B cell (primary cell): ENCODE measurements at places on chromosomes 6 and 20. TPM values are rescaled to one million over a fixed set of nuclear protein-coding genes. Genes with fewer than 3 reads are reported as not detected.

SSR1 gene
- polyA plus RNA-seq, result 15.9 and 28.6 TPM in 2 replicates

DYNLT1 gene
- polyA plus RNA-seq, result 62.6 and 95.9 TPM in 2 replicates

PHACTR1 gene
- polyA plus RNA-seq, result 30.2 and 180 TPM in 2 replicates

APCDD1L gene
- not detected in 2 replicates for polyA plus RNA-seq

KHDC1L gene
- polyA plus RNA-seq, result not detected in 2 replicates

DNA sequence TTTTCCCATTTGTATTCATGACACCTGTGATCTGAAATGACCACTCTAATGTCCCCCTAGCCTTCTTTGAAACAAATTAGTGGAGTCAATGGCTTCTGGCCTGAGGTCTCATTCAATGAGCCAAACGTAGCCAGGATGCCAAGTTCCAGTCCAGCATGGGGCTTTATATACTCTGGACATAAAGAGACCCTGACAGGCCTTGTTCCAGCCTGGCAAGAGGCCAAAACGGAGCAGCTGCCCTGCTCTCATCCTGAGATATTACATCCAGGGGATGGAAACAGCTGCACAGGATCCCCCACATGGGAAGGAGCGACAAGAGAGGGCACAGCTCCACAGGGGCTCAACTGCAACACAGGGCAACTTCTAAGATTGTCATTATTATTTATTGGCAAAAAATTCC, 437.8 kb downstream of the CDH26 start:
- no peak for DNase-seq
- H3K4me3 ChIP-seq, result no peak overlapping the region
- H3K4me1 ChIP-seq, result no peaks in the 10 kb centered on the region

DNA sequence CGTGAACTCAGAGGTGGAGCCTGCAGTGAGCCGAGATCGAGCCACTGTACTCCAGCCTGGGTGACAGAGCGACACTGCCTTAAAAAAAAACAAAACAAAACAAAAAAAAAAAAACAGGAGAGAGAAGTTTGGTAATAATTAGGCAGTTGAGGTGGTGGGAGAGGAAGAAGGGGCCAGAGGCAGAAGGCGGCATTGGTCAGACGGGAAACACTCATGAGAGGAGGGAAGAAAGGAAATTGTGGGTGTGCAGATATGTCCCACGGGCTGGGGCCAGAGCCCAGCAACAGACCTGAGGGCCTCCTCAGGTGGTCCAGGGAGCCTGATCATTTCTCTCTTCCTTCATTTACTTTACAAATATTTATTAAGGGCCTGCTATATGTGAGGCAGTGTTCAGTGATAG, 20.0 kb downstream of the SULF2 start:
- H3K27me3 ChIP-seq, result no peaks in the 10 kb centered on the region
- no peak for DNase-seq
- no peak overlapping the region for H3K27ac ChIP-seq
- no peak overlapping the region for H3K4me3 ChIP-seq
- no peaks in the 10 kb centered on the region for H3K4me1 ChIP-seq

GRCh38 chr6:156984178-156984738, 207.1 kb downstream of the ARID1B start:
- peaks cover 62% of the 10 kb centered on the region for H3K4me1 ChIP-seq
- H3K27ac ChIP-seq, result no peak overlapping the region

- H3K27ac ChIP-seq, result no peak overlapping the region
- peak; percentile 27 for DNase-seq
- no peaks in the 10 kb centered on the region for H3K36me3 ChIP-seq
- H3K27me3 ChIP-seq, result peaks cover 25% of the 10 kb centered on the region
- peak overlapping the region; percentile 14 for H3K4me3 ChIP-seq
- peaks cover 21% of the 10 kb centered on the region for H3K4me1 ChIP-seq
Measured at GRCh38 chr6:28543651-28544610, 18.2 kb downstream of the GPX5 start.

DNA sequence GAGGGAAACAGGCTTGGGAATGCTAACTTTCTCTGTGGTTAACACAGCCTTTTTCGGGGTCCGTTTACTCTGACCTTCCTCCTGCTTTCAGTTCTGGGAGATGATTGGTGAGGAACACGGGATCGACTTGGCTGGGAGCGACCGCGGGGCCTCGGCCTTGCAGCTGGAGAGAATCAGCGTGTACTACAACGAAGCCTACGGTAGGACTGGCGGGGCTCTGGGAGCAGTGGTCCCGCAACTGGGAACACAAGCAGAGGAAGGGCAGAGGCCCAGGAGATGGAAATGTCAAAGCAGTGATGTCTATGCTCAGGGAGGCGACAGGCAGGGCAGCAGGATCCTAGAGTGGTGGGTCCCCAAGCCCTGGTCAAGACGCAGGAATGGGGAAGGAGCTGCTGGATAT, 3.5 kb downstream of the TUBB1 start:
- H3K27me3 ChIP-seq, result no peaks in the 10 kb centered on the region
- no peaks in the 10 kb centered on the region for H3K4me1 ChIP-seq
- no peaks in the 10 kb centered on the region for H3K36me3 ChIP-seq
- no peak for DNase-seq
- H3K27ac ChIP-seq, result no peak overlapping the region
- H3K4me3 ChIP-seq, result no peak overlapping the region

GRCh38 chr6:107718341-107718740, 105.8 kb downstream of the SCML4 start:
- DNase-seq, result no peak
- peaks cover 7% of the 10 kb centered on the region for H3K4me1 ChIP-seq
- peaks cover 27% of the 10 kb centered on the region for H3K36me3 ChIP-seq
- H3K27me3 ChIP-seq, result no peaks in the 10 kb centered on the region

GRCh38 chr6:4924661-4925271, 79.1 kb downstream of the RPP40 start:
- H3K4me1 ChIP-seq, result no peaks in the 10 kb centered on the region
- H3K36me3 ChIP-seq, result no peaks in the 10 kb centered on the region
- DNase-seq, result no peak
- H3K4me3 ChIP-seq, result no peak overlapping the region
- H3K27ac ChIP-seq, result no peak overlapping the region

GRCh38 chr6:73800997-73801396, 105.0 kb downstream of the CD109 start:
- no peaks in the 10 kb centered on the region for H3K27me3 ChIP-seq
- no peak overlapping the region for H3K27ac ChIP-seq
- no peak for DNase-seq
- no peaks in the 10 kb centered on the region for H3K36me3 ChIP-seq

DNA sequence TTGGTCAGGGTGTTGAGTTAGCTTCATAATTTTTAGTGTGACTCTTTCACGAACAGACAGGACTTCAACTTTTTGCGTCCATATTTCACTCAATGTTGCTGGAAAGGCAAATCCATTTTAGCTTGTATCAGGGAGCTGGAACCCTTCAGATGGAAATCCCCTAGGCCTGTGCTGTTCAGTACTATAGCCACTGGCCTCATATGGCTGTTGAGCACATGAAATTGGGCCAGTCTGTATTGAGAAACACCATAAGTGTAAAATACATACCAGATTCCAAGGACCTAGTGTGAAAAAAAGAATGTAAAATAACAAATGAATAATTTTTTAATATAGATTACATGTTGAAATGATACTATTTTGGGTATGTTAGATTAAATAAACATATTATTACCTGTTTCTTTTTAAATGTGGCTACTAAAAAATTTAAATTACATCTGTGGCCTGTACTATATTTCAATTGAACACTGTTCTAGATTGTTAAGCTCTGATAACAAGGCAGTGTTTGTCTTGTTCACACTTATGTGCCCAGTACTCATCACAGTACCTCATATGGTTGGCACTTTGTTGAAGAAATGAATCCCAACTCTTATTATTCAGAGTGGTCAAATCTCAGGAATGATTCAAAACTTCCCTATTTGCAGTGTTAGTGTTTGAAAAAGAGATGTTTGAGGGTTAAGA, 34.3 kb downstream of the CTNNBL1 start:
- H3K4me1 ChIP-seq, result no peaks in the 10 kb centered on the region
- no peak overlapping the region for H3K4me3 ChIP-seq
- H3K36me3 ChIP-seq, result peaks cover 4% of the 10 kb centered on the region
- DNase-seq, result no peak
- no peak overlapping the region for H3K27ac ChIP-seq

- H3K4me1 ChIP-seq, result no peaks in the 10 kb centered on the region
- H3K4me3 ChIP-seq, result no peak overlapping the region
- H3K36me3 ChIP-seq, result peaks cover 50% of the 10 kb centered on the region
- no peak overlapping the region for H3K27ac ChIP-seq
Measured at GRCh38 chr6:53032849-53033248, 32.4 kb upstream of the FBXO9 start.

DNA sequence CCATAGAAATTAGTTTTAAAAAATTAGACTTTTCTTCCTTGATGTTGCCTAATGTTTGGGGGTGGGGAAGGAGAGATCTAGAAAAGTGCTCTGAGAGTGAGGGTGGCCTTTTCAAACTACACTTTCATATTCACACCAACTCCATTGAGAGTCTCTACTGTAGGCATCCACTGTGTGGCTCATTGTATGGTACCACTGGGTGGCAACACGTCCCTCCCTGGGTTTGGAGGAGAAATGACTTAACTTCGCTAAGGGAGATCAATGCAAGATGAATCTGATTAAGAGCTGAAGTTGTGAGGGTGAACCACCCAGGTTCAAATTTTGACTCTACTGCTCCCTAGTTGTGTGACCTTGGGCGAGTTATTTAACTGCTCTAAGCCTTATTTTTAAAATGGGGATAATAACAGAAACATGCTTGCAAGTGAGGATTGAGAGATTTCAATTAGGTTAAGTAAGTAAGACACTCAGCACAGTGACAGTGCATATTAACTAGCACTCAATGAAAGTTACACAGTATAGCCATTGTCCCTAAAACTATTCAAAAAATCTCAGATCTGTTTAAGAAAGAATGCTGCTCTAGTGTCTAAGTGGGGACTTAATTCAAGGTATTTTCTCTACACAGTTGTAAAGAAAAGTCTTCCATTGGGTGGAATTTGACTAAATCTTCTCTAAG, 193.5 kb upstream of the CNR1 start:
- no peak overlapping the region for H3K4me3 ChIP-seq
- no peak for DNase-seq
- H3K27ac ChIP-seq, result no peak overlapping the region
- no peaks in the 10 kb centered on the region for H3K4me1 ChIP-seq

DNA sequence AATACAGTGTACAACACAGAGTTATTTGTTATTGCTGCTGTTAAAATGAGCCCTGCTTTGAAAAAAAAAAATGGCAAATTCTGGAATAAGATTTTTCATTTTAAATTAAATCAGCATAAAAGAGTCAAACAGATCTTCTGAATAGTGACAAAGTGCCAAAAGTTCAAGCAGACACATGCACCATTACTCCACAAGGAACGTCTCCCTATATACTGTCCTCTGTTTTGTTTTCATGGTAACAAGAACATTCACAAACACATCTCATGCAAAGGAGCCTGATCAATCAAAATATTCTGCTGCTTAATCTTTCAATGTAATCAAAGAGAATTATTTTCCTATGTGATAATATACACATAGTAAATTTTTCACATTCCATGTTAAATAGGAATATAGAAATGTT, 2.7 kb downstream of the HIVEP2 start:
- no peak for DNase-seq
- H3K27me3 ChIP-seq, result no peaks in the 10 kb centered on the region
- peaks cover 22% of the 10 kb centered on the region for H3K4me1 ChIP-seq
- no peak overlapping the region for H3K4me3 ChIP-seq
- H3K36me3 ChIP-seq, result no peaks in the 10 kb centered on the region

- H3K4me3 ChIP-seq, result no peak overlapping the region
- no peak for DNase-seq
- no peak overlapping the region for H3K27ac ChIP-seq
- H3K27me3 ChIP-seq, result no peaks in the 10 kb centered on the region
- no peaks in the 10 kb centered on the region for H3K36me3 ChIP-seq
Measured at GRCh38 chr6:22642254-22642653, 72.9 kb downstream of the HDGFL1 start.

DNA sequence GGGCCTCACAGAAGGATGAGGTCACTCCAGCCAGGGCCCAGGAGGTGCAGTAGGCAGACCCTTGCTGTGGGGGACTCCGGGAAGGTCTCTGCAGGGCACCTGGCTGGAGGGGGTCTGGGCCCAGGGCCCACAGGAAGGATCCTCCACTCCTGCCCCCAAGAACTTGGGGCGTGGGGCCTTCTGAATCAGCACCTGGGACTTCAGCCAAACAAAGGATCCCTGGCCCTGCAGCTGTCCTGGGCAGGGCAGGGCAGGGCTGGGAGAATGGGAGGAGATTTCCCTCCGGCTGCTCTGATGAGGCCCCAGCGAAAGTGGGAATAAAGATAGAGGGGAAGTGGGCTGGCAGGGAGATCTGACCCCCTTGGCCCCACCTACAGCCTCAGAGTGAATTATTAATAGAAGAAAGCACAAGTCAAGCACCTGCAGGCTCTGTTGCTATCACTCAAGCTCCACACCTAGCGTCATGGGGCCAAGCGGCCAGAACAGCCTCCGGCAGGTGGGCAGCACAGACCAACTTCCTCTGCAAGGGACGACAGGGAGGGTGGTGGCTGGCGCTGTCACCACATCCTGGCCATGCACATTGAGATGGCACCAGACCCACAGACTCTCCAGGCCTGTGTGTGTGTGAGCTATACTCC, 61.6 kb upstream of the MRPS10 start:
- no peak for DNase-seq
- H3K27ac ChIP-seq, result no peak overlapping the region
- no peaks in the 10 kb centered on the region for H3K27me3 ChIP-seq
- H3K4me3 ChIP-seq, result no peak overlapping the region
- H3K36me3 ChIP-seq, result no peaks in the 10 kb centered on the region

DNA sequence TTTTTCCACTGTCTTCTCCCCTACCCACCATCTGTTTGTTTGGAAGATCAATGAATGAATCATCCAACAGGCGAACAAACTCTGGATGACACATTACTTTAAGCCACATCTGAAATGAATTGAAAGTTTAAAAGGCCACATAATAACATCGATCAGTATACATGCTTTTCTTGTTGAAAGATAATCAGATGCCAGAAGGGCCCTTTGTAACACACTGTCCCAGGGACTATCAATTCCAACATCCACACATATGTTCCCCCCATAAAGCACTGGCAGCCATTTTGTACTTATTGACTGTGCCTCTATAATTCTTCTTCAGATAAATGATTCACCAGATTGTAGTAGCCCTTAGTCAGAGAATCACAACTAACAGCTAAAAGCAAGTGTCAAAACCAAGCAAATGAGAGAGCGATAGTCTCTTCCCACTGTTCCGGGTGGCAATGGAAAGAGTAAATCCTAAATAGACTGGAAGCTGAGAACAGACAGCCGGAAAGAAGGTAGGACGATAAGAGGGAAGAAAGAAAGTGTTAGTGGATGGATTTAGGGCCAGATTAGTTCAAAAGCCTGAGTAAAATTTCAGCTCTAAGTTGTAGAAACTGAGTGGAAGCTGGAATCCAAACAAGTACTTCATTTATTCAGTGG, 184.9 kb upstream of the TENT5A start:
- no peak for DNase-seq
- no peaks in the 10 kb centered on the region for H3K36me3 ChIP-seq
- no peaks in the 10 kb centered on the region for H3K27me3 ChIP-seq
- no peak overlapping the region for H3K4me3 ChIP-seq
- no peak overlapping the region for H3K27ac ChIP-seq

- H3K4me3 ChIP-seq, result no peak overlapping the region
- no peak overlapping the region for H3K27ac ChIP-seq
- H3K27me3 ChIP-seq, result no peaks in the 10 kb centered on the region
- H3K36me3 ChIP-seq, result no peaks in the 10 kb centered on the region
- H3K4me1 ChIP-seq, result no peaks in the 10 kb centered on the region
- DNase-seq, result no peak
Measured at GRCh38 chr6:129302671-129303070, 407.3 kb downstream of the ARHGAP18 start.
